ENCODE measurements at places on chromosomes 16 and 17. TPM values are rescaled to one million over a fixed set of nuclear protein-coding genes. Genes with fewer than 3 reads are reported as not detected.

RDM1 gene
- 3.6 TPM for polyA plus RNA-seq

CACNG4 gene
- 19.2 TPM for polyA plus RNA-seq

SYCE1L gene
- 3.2 TPM for polyA plus RNA-seq

KAT7 gene
- 39.3 TPM for polyA plus RNA-seq

CAPNS2 gene
- polyA plus RNA-seq = 0.24 TPM

CCL4 gene
- 0.70 TPM for polyA plus RNA-seq

TPSAB1 gene
- 0.42 TPM for polyA plus RNA-seq

MEIOC gene
- polyA plus RNA-seq = 1.00 TPM

EVPL gene
- 21.9 TPM for polyA plus RNA-seq

RSL1D1 gene
- 206 TPM for polyA plus RNA-seq

ATP6V0C gene
- 127 TPM for polyA plus RNA-seq

KRT24 gene
- polyA plus RNA-seq = not detected

RAB26 gene
- 2.0 TPM for polyA plus RNA-seq

EZH1 gene
- polyA plus RNA-seq = 42.3 TPM

CES3 gene
- 3.5 TPM for polyA plus RNA-seq

TMEM100 gene
- 73.0 TPM for polyA plus RNA-seq

DNA sequence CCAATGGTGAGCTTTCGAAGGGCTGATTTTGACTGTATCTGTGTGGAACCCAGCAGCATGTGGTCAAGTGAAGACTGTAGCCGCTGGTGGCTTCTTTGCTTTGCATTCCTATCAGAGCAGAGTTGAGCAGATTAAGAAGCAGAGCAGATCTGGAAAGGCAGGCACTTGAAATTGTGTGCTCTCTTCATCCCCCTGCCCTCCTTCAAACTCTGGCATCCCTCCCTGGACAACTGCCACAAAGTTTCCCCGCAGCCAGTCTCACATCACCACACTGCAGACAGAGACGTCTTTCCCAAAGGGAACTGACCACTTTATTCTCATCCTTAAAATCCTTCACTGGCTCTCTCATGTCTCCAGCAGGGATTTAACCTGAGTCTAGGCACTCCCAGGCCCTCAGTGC is 237.1 kb upstream of the DYNLRB2 start:
- no peak for DNase-seq

GRCh38 chr17:81397314-81398175 is 2.3 kb downstream of the BAHCC1 start:
- DNase-seq = no peak

DNA sequence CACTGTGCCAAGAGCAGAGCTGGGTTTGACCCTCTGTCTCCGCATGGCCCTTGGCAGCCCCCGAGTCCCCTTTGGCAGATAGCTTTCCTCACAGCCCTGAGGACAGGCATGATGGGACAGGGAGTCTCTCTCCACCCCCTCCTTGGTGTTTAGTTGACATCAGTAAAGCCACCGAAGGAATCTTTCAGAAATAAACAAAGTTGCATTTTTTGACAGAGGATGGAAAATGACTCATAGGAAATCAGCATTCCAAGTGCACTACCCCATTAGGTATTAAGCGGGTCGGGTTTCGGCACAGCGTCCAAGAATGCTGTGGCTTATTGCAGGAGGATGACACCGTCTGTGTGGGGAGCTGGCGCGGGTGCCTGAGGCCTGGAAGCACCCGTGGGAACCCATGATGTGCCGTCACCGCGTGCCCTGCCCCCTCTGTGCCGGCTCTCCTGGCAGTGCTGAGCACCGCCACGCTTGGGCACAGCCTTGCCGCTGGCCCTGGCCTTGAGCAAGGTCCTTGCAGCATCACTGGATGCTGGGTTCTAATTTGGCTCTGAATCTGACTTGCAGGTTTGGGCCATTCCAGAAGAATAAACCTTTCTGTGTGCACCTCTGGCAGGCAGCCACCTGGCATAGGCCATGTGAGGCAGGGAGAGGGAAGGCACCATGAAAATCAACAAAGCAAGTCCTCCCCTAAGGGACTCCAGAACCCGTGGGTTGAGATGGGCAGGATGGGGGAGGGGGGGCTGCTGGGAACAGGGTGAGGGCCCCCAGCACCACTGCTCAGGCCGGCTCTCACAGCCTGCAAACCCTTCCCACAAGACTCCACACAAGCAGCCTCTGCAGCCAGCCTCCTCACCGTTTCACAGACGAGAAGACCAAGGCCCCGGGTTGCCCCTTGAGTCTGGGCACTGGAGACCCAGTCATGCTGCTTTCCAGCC is 50.5 kb upstream of the ZNF469 start:
- no peak for DNase-seq

GRCh38 chr17:78998311-78999055 is 11.1 kb downstream of the CANT1 start:
- no peak for DNase-seq

- no peak for DNase-seq
These were observed 29.5 kb downstream of the CYLD start for GRCh38 chr16:50771366-50771765.

GRCh38 chr16:89114159-89114981 is 20.7 kb downstream of the ACSF3 start:
- no peak for DNase-seq

GRCh38 chr16:57666353-57667047 is 1.6 kb upstream of the ADGRG3 start:
- DNase-seq = no peak

GRCh38 chr16:50146479-50147435 is 6.3 kb upstream of the TENT4B start:
- DNase-seq = no peak

GRCh38 chr16:11994143-11995119 is 17.9 kb downstream of the SNX29 start:
- no peak for DNase-seq

DNA sequence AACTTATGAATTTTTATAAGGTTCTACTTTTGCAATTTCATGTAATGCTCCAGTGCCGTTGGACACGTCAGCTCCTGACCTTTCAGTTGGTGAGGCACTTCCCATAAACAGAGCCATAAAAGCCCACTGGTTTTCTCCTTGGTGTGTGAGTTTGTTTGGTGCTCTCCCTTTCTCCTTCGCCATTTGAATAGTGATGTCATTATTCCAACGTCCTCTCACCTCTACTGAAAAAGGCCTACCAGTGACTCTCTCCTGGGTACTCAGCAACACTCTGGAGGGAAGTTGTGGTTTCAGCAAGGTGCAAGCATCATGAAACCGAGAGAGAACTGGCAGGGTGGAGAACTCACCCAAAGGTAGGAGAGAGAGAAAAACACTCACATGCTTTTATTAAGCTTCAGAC is 29.6 kb upstream of the HNF1B start:
- no peak for DNase-seq

GRCh38 chr16:30691907-30692306 is 7.1 kb upstream of the SRCAP start:
- no peak for DNase-seq

DNA sequence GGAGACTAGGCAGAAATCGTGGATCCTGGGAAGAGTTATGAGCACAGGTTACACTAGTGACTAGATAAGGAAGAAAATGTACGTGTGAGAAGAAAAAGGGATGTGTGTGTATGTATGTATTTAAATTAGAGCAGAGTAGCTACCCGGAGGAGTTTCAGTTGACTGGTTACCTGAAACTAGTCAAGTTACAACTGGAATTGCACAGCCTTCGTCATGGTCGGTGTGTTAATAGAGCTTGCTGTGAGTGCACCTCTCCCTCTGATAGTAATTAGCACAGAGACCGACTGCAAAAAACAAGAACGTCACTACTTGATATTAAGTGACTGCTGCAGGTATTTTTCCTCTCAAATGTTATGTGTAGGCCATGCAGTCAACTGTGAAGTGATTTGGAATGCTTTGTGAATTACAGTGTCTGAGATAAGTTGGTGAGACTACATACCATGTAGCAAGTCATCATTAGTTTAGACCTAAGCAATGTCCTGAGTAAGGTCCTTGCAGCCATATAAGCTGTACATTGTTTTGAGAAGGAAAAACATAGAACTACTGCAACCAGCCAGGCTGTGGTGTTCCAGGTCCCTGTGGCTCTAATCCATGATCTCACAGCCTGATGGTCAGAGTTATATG is 95.7 kb downstream of the WNT3 start:
- DNase-seq = no peak

GRCh38 chr16:77674888-77675287 is 47.4 kb upstream of the NUDT7 start:
- no peak for DNase-seq

- no peak for DNase-seq
These were observed 64.6 kb downstream of the WWOX start for GRCh38 chr16:78163772-78164670.

- DNase-seq = no peak
These were observed 92.0 kb upstream of the PLCG2 start for GRCh38 chr16:81687131-81687456.

DNA sequence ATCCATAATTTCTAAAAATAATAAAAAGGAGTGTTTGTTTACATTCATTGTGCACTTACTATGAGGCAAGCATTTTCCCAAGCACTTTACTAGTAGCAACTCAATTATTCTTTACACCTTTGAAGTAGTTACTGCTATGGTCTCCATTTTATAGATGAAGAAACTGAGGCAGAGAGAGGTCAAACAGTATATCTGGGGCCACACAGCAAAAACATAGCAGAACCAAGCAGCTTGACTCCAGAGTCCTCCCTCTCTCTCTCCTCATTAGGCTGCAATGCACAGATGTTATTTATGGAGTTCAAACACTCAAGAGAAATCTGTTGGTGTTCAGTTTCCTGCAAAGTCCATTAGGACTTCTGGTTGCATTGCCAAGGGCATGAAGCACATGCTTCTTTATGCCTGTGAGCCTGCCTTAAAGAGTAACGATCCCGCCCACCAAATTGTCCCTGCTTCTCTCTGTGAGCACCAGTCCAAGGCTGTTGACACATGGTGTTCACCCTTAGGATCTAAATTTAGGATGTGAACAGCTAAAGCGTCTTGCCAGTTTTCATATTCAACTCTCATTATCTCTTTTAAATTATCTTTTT is 44.0 kb downstream of the GPRC5B start:
- no peak for DNase-seq

DNA sequence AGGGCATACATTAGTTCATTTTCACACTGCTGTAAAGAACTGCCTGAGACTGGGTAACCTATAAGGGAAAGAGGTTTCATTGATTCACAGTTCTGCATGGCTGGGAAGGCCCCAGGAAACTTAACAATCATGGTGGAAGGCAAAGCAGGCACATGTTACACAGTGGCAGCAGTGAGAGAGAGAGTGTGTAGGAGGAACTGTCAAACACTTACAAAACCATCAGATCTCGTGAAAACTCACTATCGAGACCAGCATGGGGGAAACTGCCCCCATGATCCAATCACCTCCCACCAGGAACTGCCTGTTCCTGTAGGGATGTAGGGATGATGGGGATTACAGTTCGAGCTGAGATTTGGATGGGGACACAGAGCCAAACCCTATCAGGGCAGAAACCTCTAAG is 17.2 kb downstream of the NUBP1 start:
- no peak for DNase-seq

DNA sequence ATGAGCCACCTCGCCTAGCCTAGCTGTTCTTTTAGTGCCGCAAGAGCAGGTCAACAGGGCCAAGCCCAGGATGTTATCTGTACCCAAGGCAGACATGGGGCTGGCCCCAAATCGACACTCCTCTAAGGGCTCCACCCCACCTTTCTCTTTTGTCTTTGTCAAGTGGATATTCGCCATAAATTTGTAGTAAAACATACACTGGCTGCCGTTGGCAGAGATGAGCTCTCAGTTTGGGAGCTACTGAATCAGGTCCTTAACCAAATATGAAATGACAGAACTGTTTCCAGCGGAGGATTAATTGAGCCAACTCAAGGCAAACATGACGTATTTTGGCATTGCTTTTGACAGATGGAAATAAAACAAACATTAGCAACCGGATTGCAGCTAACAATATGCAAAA is 556.9 kb upstream of the CDH5 start:
- DNase-seq = no peak

GRCh38 chr16:46549477-46549876 is 71.7 kb downstream of the SHCBP1 start:
- no peak for DNase-seq

- no peak for DNase-seq
These were observed 92.2 kb upstream of the CIBAR2 start for GRCh38 chr16:85204242-85205010.

DNA sequence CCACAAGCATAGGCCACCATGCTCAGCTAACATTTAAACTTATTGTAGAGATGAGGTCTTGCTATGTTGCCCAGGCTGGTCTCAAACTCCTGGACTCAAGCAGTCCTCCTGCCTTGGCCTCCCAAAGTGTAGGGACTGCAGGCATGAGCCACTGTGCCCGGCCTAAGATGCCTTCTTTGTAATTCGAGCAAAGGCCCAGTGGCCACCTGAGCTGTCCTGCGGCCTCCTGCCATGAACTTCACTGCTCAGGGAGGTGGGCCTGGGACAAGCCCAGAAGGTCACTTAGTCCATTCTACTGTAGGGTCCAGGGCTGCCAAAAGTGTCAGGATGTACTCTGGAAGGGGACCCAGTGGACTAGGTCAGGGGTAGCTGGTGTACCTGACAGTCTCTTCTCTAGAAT is 30.5 kb downstream of the DHX38 start:
- no peak for DNase-seq

DNA sequence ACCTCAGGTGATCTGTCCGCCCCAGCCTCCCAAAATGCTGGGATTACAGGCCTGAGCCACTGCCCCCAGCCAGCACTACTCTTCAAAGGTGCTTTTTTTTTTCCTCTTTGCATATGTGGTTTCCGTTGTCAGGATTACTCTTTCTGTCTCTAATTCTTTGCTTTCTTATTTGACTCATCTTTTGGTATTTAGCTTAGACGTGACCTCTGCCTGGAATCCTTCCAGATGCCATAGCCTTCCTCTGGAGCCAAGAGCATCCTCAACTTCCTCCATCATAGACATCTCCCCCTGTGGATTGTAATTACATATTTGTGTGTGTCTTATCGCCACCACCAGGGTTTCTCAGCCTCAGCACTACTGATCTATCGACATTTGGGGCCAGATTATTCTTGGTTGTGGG is 84.4 kb upstream of the XYLT1 start:
- DNase-seq = no peak

DNA sequence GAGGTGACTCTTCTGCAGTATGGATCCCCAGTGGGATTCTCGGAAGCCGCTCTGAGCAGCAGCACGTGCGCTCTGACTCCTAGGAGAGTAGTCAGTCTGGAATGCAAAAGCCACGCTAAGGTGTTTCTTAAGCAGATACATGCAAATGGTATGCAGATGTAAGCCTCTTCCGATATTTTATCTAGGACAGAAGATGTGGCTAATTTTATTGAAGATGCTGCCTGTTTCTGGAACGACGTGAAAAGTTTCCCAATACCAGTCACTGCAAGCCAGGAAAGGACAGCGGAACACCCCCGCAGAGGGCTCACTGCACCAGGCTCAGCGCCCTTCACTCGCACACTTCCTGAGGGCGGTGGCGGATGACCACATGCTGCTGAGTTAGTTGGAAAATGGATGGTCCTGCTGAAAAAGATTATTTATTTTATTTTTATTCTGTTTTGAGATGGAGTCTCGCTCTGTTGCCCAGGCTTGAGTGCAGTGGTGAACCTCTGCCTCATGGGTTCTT is 10.1 kb downstream of the FADS6 start:
- no peak for DNase-seq

- DNase-seq = no peak
These were observed 15.5 kb downstream of the HIC1 start for GRCh38 chr17:2070241-2071023.

- no peak for DNase-seq
These were observed 13.0 kb downstream of the CCDC182 start for GRCh38 chr17:57732062-57732461.
